Fibroblast of skin of right biceps (primary cell): ENCODE measurements at places on chromosomes 2 and 18.

GRCh38 chr2:109694190-109694589 lies 80.0 kb downstream of the SOWAHC start:
- DNase-seq = peak; percentile 47

GRCh38 chr2:39728941-39729351 lies 50.1 kb downstream of the THUMPD2 start:
- DNase-seq = peak; percentile 47

GRCh38 chr2:19690429-19690828 lies 211.4 kb downstream of the TTC32 start:
- DNase-seq = no peak

- peak; percentile 65 for DNase-seq
Measured at GRCh38 chr18:62717169-62717924, 2.0 kb downstream of the PHLPP1 start.

DNA sequence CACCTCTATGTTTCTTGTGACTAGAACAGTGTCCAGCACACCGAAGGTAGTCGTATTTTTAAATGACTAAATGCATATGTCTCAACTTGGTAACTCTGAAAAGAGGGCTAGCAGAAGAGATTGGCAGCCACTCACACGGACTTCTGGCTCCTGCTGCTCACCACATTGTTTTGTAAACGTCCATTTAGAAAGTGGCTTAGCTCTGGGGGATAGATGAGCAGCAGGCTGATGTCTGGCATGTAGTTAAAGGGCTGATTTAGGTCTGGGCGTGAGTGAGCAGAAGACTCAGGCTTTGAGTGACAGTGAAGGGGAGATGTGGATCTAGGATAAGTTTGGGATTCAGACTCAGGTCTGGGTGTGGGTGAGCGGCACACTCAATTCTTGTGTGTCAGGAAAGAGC lies 372.9 kb upstream of the HS6ST1 start:
- DNase-seq = no peak

DNA sequence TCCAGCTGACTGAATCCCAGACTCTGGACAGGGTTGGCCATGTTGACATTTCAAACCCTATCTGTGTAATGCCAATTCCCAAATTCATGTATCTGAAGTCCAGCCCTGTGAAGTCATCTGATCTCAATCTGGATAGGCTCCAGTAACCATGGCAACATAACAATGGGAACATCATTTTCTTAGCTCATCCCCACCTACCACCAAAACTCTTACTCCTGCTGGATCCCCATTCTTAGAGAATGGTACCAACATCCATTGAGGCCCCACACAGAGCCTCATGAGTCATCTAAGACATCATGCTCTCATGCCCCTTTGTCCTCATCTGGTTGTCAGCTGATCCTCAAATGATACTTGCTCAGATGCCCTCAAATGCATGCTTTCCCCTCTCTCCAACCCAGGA lies 58.9 kb upstream of the TEX51 start:
- DNase-seq = no peak

- DNase-seq = no peak
Measured at GRCh38 chr2:197309691-197310231, 819 bp downstream of the ANKRD44 start.

DNA sequence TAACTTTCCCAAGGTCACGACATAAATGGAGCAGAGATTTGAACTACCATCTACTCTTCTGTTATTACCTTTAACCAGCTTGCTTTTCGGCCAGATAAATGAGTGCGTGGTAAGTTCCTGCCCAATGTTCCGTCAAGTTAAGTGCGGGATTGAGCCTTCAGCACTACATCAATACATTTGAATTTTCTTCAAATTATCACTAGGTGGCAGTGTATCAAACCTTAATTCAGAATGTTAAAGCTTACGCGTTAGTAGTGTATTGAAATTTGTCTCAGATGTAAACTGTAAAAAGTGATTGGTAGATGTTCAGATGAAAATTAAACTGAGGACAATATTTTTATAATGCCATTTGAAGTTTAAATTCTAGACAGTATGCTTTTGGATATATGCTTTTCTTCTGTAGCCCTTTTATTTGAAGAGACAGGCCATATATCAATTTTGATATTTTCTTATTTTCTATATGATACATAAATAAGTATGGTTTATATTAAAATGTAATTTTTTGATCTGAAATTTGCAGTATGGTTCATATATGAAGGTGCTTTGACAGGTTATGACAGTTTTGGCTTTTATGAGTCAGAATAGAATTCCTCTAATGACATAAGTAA lies 681.3 kb downstream of the ADCYAP1 start:
- peak; percentile 29 for DNase-seq

- peak; percentile 41 for DNase-seq
Measured at GRCh38 chr2:239259603-239260298, 141.1 kb downstream of the HDAC4 start.

DNA sequence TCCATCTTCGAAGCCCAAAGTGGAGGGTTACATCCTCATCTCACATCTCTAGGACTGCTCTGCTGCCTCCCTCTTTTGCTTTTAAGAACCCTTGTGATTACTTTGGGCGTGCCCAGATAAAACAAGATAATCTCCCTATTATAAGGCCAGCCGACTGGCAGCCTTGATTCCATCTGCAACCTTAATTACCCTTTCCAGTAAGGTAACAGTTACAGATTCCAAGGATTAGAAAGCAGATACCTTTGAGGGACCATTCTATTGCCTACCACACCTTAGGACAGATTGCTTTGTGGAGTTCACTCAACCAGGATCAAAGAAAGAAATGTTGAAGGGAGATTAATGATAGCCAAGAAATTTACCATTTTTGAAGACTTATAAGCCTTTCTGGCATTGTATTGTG lies 250.8 kb upstream of the ACVR2A start:
- no peak for DNase-seq

- no peak for DNase-seq
Measured at GRCh38 chr2:133086176-133086575, 416.2 kb upstream of the LYPD1 start.

DNA sequence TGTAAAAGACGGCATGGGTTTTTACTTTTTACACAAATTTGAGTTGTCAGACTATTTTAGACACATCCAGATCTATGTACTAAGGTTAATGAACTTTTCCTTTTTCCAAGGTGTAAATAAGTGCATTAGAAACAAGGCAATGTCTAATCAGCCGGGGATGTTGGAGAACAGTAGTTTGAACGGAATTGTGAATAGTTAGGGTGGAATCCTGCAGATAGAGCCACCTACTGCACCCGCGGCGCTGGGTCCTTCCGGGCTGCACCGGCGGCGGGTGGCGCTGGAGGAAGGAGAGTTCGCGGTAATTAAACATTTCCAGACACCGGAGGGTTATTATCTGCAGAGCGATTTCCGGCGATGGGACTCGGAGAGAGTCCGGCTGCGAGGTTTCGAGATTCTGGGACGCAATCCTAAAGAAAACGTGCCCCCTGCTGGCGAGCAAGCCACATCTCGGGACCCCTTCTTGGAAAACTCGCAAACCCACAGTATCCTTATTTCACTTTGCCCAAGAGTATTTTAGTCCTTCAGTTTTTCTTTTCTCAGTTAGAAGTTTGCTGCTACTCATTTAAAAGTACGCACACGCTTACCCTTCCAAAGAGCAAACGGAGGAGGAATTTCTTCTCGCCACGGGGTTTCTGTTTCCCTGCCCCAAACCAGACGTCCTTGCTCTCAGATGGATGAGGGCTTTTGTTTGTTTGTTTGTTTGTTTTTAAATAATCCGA lies 4.5 kb upstream of the OSR1 start:
- DNase-seq = peak; percentile 87

DNA sequence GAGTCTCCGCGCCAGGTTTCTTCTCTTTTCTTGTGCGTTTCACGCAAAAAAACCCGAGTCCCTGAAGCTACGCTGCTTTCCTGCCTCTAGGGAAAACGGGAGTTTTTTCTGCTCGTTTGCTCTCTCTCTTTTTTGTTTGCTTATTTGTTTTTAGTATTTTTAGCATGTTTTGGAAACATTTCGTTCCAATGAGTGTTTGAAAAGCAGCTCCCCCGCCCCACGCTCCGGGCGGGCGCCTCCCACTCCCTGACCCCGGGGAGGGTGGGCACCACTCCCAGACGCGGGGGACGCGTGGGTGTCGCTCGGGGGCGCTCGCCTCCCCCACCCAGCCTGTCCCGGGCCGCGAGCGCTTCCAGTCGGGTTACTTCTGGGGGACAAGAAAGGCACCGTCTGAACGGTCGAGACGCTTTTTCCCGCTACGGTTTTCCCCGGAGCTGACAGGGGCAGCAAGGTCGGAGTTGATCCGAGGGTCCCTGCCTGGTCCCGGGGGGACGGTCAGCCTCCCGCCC lies 446 bp upstream of the EFHD1 start:
- no peak for DNase-seq

GRCh38 chr2:314561-315336 lies 26.9 kb upstream of the ALKAL2 start:
- DNase-seq = no peak

DNA sequence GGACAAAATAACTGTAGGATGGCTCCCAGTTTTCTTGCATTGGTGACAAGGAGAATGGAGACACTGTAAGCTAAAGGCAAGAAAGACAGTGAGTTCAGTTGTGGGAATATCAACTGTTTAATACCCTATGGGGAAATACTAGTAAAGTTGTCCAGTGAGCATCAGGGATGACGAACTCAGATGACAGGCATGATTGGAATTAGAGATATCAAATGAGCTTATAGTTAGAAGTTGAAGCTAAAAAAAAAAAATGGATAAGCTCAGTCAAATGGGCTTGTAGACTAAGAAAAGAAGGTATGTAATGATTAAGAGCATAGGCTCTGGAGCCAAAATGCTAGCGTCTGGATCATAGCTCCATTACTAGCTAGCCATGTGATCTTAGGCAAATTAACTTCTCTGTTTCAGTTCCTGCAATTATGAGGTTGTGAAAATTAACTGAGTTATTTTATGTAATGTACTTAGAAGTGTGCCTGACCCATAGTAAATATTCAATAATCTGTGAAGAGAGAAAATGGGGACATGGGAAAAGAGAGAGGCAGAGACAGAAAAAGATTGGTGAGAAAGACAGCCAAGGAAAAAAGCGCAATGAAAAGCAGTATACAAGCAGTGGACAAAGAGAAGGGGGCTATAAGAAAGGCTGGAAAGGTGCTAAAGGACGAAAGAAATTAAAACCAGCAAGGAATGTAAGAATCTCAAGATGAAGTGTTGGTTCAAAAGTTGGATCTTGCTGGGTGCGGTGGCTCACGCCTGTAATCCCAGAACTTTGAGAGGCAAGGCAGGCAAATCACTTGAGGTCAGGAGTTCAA lies 95.7 kb upstream of the SLC39A10 start:
- peak; percentile 98 for DNase-seq

DNA sequence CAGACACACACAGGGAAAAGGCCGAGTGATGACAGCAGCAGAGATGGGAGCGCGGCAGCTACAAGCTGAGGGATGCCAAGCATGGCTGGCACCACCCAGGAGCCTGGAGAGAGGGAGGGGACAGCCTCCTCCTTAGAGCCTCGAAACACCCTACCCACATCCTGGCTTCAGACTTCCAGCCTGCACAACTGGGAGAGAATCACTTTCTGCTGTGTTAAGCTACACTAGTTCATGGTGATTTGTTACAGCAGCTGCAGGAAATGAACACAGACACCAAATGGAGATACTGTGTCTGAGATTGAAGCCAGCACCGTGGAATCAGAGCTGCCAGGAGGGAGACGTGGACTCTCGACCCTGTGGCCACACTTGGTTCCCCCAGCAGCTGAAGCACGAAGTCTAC lies 27.5 kb upstream of the FOSL2 start:
- DNase-seq = no peak
